ENCODE measurements at places on chromosomes 1 and 21. TPM values are rescaled to one million over a fixed set of nuclear protein-coding genes. Genes with fewer than 3 reads are reported as not detected.

DNA sequence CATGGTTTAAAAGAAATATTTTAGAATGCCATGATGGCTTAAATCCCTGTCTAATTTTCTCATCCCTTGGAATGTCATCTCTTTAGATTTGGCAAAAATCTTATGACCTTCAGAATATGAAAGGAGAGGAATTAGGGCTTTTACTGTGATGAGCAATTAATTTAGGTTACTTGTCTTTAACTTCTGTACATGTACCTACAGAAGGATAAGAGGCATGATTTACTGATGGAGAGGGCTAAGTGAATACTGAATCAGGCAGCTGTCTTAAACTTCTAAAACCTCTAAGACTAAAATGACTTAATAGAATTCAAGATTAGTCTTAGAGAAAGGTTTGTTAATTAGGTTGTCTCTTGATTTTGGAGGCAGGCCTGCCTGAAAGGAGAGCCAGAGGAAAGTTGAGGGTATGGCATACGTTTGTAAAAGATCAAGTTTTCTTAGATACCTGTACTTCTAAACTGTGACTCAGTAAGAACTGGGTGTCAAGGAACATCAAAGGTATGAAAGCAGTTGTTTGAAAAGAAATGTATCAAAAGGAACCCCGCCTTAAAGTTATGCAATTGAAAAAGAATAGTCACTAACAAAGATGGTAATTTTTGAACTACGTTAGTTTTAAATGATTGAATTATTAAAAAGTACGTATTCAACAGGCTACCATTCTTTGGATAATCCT, 12.5 kb downstream of the MACO1 start:
- DNase-seq, result no peak

- no peak for DNase-seq
Measured at GRCh38 chr1:105294838-105295237, 1545.1 kb downstream of the AMY1C start.

- DNase-seq, result no peak
Measured at GRCh38 chr1:204319462-204319861, 40.3 kb downstream of the PLEKHA6 start.

- DNase-seq, result no peak
Measured at GRCh38 chr1:81607924-81608323, 192.8 kb upstream of the ADGRL2 start.

DNA sequence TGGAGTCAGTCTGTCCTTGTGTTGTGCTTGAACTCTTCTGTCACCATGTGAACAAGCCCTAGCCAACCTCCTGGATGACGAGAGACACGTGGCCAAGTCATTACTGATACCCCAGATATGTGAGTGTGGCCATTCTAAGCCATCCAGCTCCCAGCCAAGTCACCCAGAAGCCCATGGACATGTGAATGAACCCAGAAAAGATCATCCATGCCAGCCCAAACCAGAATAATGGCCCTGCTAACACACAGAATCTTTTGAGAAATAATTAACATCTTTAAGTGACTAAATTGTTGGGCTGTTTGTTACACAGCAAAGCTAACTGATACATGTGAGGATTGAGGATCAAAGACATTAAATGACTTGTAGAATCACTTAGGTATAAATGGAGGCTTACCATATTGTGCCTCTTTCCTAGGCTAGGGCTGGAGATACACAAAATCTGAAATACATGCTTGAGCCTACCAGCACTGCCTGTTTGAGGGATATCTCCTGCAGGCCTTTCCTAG, 38.2 kb downstream of the KANK4 start:
- no peak for DNase-seq

The CFHR2 gene
- total RNA-seq, result not detected

The HOOK1 gene
- 10.4 TPM for total RNA-seq

Data from cardiac muscle cell (in vitro differentiated cells and primary cell).